Astrocyte of the hippocampus (primary cell): ENCODE measurements at places on chromosomes 13 and 19.
A peak's percentile ranks its signal among the peaks of the same experiment; 100 is the strongest.

DNA sequence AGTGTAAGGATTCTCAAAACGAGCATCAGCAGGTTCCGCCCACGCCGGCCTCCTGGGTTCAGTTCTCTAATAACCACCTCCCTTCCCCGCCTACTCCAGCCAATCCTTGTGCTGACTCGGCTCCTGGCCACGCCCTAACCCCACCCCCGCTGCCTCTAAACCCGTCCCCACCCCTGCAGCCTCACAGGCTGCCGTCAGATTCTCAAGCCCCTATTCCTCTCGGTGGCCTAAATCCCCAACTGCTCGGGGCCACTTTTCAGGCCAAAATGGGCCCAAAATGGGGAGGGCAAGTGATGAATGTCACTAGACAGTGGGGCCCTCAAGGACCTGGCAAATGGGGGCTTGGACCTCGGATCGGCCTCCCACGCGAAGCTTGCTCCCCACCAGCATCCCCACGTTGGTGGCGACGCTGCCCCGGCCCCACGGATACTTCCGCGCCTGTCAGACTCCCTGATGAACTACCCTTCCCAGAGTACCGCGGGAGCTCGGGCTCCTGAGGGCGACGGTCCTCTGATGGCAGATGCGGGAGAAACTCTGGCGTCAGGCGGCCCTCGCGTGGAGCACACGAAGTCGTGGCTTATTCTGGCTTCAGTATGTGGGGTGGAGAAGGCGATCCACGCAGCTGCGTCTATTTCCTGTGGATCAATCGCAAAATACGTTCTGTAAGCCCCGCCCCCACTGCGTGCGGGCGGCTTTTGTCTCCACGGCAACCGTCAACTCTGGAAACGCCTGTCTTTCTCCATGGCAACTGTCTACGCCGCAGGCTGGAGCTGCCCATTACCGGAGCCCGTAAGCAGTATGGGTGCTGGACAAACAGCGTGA, 24.8 kb downstream of the ZNF473 start:
- DNase-seq: peak; percentile 89

DNA sequence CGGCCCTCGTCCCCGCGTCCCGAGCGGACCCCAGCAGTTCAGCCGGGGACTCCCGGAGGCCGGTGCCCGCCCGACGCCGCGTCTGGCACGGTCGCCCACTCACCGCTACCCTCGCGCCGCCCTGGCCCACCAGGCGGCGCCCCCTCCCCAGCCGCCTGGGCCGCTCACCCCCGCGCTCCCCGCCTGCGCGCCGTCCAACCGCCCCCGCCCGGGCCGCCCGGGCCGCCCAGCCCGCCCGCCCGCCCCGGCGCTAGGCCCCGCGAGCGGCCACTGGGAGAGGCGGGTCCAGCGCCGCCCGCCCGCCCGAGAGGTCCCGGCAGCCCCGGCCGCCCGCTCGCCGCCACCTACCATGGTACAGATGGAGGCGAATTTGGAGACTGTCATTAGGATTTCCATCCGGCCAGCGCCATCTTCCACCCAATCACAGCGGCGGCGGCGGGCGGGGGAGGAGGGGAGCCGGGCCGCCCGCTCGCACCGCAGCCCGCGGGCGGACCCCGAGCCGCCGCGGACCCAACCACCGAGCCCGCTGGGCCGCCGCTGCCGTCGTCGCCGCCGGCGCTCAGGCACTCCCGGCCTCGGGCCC, at the start of gene USP12:
TSS of gene USP12 (minus strand) at position 568 of the 583 bp plus-strand sequence. CDS start at position 396, 172 bp downstream.
- peak; percentile 80 for DNase-seq

DNA sequence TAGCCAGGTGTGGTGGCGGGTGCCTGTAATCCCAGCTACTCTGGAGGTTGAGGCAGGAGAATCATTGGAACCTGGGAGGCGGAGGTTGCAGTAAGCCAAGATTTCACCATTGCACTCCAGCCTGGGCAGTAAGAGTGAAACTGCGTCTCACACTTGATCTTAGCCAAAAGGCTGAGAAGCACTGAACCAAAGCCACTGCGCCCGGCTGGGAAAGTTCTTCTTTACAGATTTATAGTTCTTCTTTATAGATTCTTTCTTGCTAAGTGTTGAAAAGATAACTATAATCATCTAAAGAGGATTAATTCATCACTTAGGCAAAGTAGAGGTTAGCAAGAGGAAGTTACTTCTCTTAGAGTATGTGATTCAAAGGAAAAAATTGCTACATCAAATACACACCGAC, 11.1 kb downstream of the ZNF417 start:
- DNase-seq: no peak

DNA sequence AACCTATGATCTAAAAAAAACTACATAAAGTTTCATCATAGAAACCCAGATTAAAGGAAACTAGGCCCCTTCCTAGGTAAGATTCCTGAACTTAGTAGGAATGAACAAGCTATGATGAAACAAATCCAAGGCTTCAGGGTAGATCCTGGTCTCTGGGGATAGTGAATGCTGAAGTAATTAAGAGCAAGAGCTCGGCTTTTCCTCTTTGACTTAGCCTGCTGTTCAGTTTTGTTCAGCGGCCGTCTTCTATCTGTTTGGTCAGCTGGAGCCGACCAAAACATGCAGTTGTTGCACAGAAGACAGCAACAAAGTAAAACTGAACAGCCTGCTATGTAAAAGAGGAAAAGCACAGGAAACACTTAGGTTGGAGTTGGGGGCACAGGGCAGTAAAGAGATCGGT, 44.1 kb upstream of the RFXAP start:
- no peak for DNase-seq

DNA sequence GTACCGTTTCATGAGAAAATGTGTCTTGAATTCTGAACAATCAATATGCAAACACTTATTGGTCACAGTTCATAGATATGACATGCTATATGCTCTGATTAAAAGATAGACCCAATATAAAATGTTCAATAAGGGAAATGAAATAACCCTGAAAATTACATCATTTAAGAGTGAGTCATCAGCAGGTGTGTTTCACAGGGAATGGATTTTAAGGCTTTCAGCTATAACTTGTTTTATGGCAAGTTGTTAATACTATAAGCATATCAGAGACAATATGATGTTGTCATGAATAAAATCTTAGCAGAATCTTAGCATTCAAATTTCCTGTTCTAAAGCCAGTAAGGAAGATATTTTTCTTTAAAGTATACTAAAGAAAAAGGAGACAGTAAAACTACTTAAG, 483.4 kb upstream of the PCDH9 start:
- no peak for DNase-seq

DNA sequence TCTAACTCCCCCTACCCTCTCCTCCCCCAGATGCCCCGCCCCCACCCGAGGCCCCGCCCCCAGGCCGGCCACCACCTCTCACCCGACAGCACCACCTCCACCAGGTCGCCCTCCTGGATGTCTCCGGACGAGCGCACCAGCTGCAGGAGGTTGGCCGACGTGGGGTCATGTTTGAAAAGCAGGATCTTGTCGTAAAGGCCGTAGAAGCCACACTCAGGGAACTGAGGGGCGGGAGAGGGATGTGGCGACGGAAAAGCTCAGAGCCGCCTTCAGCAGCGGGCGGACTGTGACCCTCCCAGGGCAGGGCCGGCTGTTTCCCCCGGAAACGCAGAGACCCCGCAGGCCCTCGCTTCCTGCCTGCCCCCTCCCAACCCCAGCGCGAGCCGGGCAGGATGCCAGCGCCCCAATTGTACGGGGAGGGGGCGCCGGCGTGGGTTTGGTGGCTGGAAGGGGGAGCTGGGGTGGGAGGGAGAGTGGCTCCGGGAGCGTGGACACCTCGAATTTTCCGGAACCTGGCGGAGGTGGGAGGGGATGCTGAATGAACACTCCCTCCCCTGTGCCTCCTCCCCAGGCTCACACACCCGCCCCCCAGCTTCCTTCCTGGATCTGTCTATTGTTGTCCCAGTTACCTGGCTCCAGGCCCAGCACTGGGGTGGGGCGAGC, 3.0 kb downstream of the PRKD2 start:
- DNase-seq: peak; percentile 88
